ENCODE measurements at places on chromosomes 7 and 10.
A peak's percentile ranks its signal among the peaks of the same experiment; 100 is the strongest.

- DNase-seq: peak; percentile 76
- H3K27ac ChIP-seq: no peak overlapping the region
- H3K4me3 ChIP-seq: no peak overlapping the region
- H3K4me1 ChIP-seq: peaks cover 33% of the 10 kb centered on the region
Observed at GRCh38 chr10:101014230-101014884, 14.7 kb downstream of the LZTS2 start.

GRCh38 chr10:10987111-10987510 is 30.6 kb upstream of the CELF2 start:
- H3K4me3 ChIP-seq: no peak overlapping the region
- DNase-seq: no peak
- no peak overlapping the region for H3K27ac ChIP-seq
- no peaks in the 10 kb centered on the region for H3K27me3 ChIP-seq
- no peaks in the 10 kb centered on the region for H3K36me3 ChIP-seq
- H3K4me1 ChIP-seq: no peaks in the 10 kb centered on the region

- H3K27me3 ChIP-seq: no peaks in the 10 kb centered on the region
- no peak for DNase-seq
- peaks cover 11% of the 10 kb centered on the region for H3K36me3 ChIP-seq
- no peak overlapping the region for H3K27ac ChIP-seq
Observed at GRCh38 chr7:92489634-92490033, 11.9 kb upstream of the ERVW-1 start.

DNA sequence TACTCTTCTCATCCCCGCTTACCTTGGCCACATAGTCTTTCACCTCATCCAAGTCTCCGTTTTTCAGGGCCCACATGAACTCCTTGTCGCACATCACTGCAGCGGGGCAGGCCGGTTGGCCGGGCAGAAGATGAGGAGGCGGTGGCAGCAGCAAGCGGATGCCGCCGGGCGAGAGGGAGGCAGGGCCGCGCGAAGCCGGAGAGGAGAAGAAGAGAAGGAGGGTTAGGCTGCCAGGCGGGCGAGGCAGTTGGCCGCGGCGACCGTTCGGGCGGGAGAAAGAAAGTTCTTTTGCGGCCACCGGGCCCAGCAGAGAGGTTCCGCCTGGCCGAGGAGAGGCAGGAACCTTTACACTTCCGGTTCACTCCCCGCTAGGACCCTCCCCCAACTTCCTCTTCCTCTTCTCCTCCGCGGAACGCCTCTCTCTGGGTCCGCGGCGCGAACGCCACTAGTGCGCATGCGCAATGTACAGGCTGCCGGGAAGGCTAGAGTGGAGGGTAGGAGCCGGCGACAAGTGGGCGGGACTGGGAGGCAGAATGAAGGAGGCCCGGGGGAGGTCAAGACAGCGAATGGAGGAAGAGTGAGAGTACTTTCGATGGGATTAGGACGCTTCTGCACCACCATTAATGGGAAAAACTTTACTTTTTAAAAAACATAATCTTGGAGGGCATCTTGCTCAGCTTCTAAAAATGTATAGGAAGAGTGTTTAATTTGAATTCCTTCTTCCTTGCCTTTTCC is at the start of gene MTPN:
TSS of gene MTPN (minus strand) at position 353 of the 735 bp plus-strand sequence. CDS start at position 94, 259 bp downstream.
- DNase-seq: peak; percentile 95
- H3K4me1 ChIP-seq: peaks cover 3% of the 10 kb centered on the region
- H3K27me3 ChIP-seq: no peaks in the 10 kb centered on the region
- H3K4me3 ChIP-seq: peak within 1 kb of the TSS; percentile 89

GRCh38 chr10:93917821-93918220 is 24.0 kb downstream of the SLC35G1 start:
- DNase-seq: no peak
- no peaks in the 10 kb centered on the region for H3K36me3 ChIP-seq
- peaks cover 3% of the 10 kb centered on the region for H3K4me1 ChIP-seq
- no peak overlapping the region for H3K27ac ChIP-seq

- H3K4me3 ChIP-seq: no peak overlapping the region
- peaks cover 25% of the 10 kb centered on the region for H3K27me3 ChIP-seq
- H3K27ac ChIP-seq: no peak overlapping the region
- H3K36me3 ChIP-seq: no peaks in the 10 kb centered on the region
- H3K4me1 ChIP-seq: no peaks in the 10 kb centered on the region
- no peak for DNase-seq
Observed at GRCh38 chr10:120961795-120962755, 110.9 kb downstream of the WDR11 start.

GRCh38 chr7:128019288-128019687 is 11.9 kb downstream of the LRRC4 start:
- DNase-seq: no peak
- H3K4me1 ChIP-seq: peaks cover 13% of the 10 kb centered on the region
- H3K27me3 ChIP-seq: no peaks in the 10 kb centered on the region
- H3K27ac ChIP-seq: no peak overlapping the region

DNA sequence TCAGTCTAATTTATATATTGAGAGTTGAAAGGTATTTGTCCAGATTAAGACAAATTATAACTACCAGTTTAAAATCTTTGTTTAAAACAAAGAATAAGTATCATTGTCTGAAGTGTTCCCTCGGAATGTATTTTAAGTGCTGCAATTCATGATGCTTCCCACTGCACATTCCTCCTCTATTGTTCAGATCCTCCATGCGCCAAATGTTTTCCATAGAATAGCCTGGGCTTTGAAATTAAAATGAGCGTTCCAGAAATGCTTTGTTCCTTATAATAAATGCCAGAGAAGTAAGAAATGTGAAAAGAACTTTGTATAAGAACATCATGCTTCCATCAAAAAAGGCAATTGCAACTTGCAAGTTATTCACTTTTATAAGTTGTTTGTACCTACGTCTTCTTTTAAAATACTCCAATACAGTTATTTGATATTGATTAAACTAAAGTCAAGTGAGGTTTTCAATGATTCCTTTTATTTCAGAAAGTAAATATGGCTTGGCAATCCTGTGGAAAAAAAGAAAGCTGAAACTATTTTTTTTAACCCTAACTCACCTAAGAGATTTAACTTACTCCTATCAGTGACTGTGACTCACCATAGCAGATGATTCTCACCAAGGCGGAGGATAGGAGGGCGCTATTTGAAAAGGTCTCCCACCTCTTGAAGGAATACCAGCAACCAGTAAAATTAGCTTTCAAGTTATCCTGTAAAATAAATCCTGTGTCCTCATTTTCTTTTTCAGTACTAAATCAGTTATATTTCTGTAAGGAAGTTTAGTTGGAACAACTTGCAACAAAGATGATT is 85.8 kb downstream of the CTNNA3 start:
- no peaks in the 10 kb centered on the region for H3K4me1 ChIP-seq
- H3K4me3 ChIP-seq: no peak overlapping the region
- H3K27ac ChIP-seq: no peak overlapping the region
- DNase-seq: no peak

DNA sequence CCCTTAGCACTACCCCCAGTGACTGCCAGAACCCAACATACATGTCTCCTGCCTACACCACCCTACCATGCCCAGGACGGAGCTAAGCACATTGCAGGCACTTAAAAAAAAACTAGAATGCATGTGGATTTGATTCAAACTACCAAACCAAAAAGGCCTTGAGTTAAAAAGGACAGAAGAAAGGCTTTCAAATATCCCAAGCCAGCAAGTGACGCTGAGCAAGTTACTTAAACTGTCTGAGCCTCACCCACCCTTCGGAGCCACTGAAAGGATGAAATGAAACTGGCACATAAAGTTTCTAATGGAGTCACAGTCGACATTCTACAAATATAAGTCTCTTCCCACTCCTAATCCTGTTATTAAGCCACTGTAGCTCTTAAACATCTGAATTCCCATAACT is 1.8 kb downstream of the CPXM2 start:
- DNase-seq: no peak
- H3K27ac ChIP-seq: no peak overlapping the region
- no peaks in the 10 kb centered on the region for H3K4me1 ChIP-seq
- peaks cover 31% of the 10 kb centered on the region for H3K27me3 ChIP-seq

DNA sequence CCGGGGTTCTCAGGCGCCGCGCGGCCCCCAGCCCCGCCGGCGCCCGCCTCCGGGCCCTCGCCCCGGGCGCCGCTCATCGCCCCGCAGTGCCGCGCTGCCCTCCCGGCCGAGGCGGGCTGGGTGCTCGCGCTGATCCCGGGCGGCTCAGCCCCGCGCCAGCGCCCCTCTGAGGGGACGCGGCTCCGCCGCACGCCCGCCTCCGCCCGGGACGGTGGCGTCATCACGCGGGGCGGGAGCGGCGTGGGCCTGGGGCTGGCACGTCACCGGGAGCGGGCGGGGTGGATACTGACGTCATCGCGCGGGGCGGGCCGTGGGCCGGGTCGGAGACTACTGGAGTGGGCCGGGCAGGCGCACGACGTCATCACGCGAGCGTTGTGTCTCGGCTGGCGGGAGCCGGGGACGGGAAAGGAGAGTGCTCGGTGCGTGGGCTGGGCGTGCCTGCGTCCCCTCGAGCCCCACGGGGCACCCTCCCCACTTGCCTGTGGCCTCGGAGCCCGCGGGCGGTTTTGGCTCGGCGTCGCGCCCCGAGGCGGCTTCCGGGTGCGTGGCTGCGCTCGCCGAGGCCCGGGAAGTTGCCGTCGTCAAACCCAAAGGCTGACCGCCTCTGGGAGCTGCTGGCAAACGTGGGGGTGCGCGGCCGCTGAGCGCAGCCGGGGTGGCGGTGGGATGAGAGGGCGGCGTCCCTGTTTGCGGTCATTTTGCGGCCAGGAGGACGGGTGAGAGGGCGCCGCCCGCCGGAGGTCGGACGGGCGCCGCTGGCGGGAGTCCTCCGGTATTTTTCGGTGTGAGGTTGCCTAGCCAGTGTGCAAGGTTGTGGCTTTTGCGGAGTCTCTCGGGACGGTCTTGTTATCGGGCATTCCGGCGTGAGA is at the start of gene ESYT2:
TSS of gene ESYT2 (minus strand) at position 168 of the 869 bp plus-strand sequence. CDS start at position 77, 91 bp downstream.
- H3K4me1 ChIP-seq: peaks cover 3% of the 10 kb centered on the region
- peaks cover 3% of the 10 kb centered on the region for H3K36me3 ChIP-seq
- peaks cover 3% of the 10 kb centered on the region for H3K27me3 ChIP-seq
- H3K4me3 ChIP-seq: peak within 1 kb of the TSS; percentile 97

- H3K4me3 ChIP-seq: no peak overlapping the region
- DNase-seq: no peak
- peaks cover 7% of the 10 kb centered on the region for H3K4me1 ChIP-seq
- H3K36me3 ChIP-seq: peaks cover 72% of the 10 kb centered on the region
- H3K27ac ChIP-seq: no peak overlapping the region
Observed at GRCh38 chr10:1119501-1119900, 63.3 kb downstream of the WDR37 start.

GRCh38 chr7:84720456-84721097 is 466.3 kb downstream of the SEMA3D start:
- no peak overlapping the region for H3K4me3 ChIP-seq
- no peak for DNase-seq
- H3K36me3 ChIP-seq: no peaks in the 10 kb centered on the region

Data from mesenchymal stem cell (in vitro differentiated cells and primary cell).